ENCODE measurements at places on chromosomes 6 and 20.

DNA sequence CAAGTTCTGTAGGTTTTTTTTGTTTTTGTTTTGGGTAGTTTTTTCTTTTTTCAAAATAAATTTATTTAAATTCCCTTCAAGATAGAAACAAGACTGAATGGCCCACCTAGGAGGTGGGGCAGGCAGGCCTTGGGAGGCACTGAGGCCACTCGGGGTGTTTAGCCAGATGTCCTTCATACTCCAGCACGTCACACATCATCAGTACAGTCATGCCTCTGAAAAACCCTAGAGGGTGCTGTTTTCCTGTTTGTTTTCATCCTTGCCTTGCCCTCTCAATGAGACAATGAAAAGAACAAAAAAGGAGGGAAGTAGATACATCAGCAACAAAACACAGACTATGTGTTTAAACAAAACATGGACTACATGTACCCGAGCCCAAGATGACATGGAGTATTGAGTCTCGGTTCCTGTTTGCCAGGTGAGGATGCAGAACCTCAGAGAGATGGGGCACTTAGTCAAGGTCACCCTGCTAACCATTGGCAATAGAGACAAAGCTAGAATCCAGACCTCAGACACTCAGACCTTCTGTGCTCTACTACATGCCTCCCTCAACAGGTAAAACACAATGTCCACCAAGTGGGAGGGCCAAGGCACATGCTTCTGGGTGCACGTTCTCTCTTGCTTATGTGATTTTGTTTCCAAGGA, 26.8 kb upstream of the CLIC5 start:
- DNase-seq = no peak

GRCh38 chr20:13922241-13922640, 68.2 kb downstream of the SEL1L2 start:
- DNase-seq = no peak

- DNase-seq = no peak
Observed at GRCh38 chr6:11645016-11645415, 107.5 kb downstream of the TMEM170B start.

DNA sequence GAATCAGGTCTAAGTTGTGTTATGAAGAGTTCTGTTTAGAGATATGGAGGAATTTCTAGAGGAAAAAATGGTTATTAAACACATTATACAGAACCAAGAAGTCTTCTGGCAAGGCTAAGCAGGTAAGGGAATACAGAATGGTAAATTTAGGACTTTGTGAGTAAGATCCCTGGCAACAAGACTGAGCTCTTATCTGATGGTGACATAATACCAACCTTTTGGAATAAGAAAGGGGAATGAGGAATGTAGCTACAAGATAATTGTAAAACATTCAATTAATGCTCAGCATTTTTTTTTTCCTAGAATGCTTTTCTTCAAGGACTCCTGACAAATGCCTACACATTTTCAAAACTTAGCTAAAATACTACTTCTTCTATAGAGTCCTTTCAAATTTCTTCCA, 51.8 kb downstream of the CYB5R4 start:
- DNase-seq = no peak

- no peak for DNase-seq
Observed at GRCh38 chr6:118630067-118630466, 21.3 kb downstream of the CEP85L start.

DNA sequence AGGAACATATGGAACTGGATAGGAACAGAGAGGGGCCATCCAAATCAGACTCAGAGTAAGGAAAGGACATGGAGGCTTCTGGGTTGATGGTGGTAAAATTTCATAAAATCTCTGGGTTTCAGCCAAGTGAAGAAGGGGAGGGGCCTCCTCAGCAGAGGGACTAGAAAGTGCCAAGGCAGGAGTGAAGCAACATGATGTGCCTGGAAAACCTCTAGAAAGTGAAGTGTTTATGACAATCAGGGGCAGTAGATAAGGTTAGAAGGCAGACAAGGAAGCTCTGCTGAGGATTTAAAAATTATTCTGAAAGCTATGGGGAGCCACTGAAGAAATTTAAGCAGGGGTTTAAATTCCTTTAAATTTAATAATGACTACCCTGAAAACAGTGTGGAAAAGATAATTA, 126.0 kb upstream of the TENT5A start:
- DNase-seq = no peak
